ENCODE measurements at places on chromosomes 1 and 21.

DNA sequence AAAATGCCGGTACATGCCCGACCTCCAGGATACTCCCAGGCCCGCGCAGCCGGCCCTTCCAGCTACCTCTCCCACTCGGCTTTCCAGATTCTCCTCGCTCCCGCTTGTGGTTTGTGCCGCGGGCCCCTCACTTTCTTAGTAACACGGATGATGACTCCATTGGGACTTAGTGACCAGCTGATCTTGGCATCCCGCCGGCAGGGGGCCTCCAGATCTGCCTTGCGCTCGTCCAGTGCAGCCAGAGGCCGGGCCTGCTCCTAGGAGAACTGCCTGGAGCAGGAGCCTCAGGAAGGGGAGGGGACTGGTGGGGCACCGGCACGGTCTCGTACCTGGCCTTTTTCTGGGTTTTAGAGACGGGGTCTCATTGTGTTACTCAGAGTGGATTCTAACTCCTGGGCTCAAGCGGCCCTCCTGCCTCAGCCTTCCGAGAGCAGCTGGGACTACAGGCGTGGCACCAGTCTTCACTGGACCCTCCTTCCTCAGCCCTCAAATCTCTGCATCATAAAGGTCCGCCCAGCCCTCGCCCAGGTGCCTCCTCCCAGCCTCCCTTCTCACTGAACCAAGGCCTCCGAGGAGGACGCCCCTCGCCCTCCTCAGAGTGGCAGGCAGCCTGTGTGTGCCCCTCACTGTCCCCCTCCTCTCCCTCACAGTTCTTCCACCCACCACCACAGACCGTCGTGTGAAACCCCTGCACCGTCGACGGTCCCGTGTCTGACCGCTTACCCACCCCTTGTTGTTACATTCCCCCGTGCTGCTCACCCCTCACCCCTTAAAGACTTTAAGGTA, 78.6 kb downstream of the SLC25A24 start:
- peak; percentile 91 for DNase-seq

DNA sequence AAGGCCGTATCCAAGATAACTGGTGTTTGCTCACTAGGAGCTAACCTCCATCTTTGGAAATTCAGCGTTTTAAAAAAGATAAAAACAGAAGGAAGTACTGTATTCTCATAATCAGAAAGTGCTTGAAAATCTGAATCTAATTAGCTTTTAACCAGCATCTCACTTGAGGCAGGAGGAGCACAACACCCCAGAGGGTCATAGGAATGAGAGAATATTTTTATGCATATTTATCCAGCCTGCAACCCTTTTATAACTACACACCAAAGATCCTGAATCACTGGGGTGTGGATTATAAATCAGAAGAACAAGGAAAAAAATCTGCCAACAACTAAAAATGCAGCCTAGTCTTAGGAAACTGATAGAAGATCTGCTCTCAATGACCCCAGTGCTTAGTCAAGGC, 68.0 kb upstream of the PTCH2 start:
- DNase-seq: no peak

DNA sequence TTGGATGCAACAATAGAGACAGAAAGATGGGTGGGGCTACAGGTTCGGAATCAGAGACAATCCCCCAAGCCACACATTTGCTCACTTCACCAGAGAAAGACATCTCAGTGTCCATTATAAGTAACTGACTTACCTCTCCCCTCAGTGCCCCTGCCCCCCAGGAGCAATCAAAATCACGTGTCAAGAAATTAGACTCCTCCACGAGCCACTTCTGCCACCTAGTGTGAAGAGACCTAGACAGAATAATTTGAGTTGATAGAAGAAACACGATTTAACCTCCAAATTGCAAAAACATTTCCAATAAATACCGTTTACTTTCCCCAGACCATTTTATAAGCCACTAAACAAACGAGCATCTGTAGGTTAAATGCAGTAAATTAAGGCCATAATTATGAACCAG, 123.2 kb downstream of the SLC30A10 start:
- DNase-seq: no peak

DNA sequence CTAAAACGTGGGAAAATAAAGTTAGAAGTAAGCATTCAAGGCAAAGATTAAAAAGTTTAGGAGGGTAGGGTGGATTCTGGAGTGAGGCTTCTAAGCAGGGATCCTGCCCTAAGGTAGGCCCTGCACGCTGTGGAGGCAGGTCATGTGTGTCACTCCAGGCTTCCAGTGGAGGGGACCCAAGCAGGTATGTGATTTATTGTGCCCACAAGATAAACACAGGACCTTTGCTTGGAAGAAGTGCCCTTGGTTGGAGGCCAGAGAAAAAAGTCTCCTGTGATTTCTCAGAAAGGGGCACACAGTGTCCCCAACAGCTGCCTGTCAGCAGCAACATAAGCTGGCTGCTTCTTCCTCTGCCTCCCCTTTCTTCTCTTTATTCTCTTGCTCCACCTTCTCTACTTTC, 110.8 kb downstream of the FOXD2 start:
- no peak for DNase-seq

DNA sequence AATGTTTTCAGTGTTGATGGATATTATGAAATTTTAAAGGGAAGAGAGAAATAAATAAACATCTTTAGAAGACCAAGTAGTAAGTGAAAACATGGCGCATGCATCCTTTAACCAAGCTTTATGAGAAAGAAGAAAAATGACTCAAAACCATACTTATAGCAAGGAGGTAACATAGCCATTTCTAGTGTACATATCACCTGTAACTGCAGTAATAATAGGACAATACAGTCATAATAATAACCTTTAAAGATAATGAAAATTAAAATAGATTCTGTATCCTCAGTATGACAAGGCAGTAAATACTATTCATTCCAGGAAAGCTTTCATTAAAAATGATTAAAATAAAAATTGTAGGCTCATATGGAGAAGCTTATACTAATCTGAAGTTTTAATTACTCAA, 141.2 kb downstream of the COL24A1 start:
- DNase-seq: no peak

DNA sequence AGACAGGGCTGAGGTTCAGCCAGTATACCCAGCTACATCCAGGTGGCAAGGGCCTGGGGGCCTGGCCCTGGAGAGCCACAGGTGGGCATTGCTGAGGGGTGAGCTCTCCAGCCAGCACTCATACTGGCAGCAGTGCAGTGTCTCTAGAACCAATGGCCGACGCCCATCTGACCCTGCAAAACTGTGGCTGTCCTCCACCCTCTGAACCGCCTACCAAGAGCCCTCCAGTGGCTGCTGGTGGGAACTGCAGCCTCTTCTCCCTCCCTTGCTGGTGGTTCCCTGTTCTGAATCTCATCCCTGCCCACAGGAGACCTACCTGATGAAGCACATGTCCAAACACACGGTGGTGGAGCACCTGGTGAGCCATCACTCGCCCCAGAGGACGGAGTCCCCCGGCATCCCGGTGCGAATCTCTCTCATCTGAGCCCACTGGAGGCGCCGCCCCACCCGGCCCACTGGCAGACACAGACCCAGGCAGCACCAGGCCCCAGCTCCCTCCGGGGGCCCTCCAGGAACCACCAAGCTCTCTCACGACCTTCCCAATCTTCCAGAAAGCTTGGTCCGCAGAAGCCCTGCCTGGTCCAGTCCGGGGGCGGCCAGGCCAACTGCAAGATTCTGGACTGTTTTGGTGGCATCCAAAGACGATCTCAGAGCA, 22.1 kb downstream of the A3GALT2 start:
- DNase-seq: peak; percentile 85

DNA sequence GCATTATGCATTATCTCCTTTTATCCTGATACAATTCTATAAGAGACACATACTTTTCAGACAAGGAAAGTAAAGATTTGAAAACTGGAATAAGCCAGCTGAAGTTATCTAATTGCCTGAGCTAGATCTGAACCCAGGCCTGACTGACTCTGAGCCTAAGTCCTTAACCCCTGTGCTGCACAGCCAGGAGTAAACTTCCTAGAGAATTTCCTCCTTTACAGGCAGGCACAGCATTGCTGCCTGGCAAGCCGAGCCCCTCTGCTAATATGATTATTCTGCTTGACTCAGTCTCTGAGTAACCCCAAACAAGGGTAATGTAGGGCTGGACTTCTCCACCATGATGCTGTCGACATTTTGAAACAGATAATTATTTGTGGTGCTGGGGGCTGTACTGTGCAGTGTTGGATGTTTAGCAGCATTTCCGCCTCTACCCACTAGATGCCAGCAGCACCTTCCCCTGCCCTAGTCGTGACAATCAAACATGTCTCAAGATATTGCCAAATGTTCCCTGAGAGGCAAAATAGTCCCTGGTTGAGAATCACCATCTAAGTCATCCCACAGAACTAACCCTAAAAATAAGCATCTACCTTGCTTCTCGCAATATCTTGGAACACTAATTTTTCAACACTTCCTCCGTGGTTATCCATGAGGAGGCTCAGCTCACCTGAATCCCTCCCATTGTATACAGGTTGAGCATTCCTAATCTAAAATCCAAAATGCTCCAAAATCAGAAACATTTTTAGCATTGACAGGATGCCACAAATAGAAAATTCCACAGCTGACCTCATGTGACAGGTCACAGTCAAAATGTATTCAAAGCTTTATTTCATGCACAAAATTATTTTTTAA, 18.5 kb downstream of the CAMK1G start:
- DNase-seq: no peak

- DNase-seq: peak; percentile 61
These were observed 4.4 kb downstream of the HFM1 start for GRCh38 chr1:91400133-91400725.
